Lower lobe of right lung (tissue), 2 donors: ENCODE measurements at places on chromosomes 7 and 10. TPM values are rescaled to one million over a fixed set of nuclear protein-coding genes. Genes with fewer than 3 reads are reported as not detected.

MRLN gene
- total RNA-seq: not detected

ASNS gene
- 25.3 TPM for total RNA-seq

DNA sequence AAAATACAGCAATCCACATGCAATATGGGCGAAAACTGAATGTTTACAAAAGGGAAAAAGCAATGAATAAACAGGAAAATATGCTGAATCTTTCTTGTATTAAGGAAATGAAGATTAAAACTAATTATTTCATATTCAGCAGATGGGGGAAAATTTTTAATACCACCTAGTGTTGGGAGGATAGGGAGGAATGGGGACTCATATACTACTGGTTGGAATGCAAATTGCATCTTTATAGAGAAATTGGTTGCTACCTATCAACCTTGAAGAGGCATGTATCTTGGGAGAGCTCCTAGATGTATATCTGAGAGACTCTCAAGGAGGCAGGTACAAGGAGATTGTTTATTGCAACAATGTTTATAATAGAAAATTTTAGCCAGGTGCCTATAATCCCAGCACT lies 101.4 kb downstream of the CREM start:
- DNase-seq: no peak

DNA sequence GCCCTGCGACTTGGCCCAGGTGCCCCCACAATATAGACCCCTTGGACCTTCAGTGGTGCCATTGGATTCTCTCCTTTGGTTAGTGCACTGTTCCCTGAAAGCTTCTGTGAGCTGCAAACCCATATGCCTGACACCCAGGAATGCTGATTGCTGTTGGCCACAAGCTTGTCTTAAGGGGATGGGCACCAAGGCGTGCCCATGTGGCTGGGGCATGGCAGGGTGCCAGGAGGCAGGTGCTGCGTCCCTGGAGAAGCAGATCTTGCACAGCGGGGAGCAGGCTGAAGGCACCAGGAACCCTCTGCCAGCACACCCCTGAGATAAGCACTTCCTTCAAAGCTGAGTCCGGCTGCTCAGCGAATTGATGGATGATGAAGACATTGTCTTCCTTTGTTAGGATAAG lies 411.8 kb downstream of the SDK1 start:
- peak; percentile 49 for DNase-seq

GRCh38 chr7:101885597-101885955 lies 68.2 kb downstream of the CUX1 start:
- DNase-seq: peak; percentile 44

DNA sequence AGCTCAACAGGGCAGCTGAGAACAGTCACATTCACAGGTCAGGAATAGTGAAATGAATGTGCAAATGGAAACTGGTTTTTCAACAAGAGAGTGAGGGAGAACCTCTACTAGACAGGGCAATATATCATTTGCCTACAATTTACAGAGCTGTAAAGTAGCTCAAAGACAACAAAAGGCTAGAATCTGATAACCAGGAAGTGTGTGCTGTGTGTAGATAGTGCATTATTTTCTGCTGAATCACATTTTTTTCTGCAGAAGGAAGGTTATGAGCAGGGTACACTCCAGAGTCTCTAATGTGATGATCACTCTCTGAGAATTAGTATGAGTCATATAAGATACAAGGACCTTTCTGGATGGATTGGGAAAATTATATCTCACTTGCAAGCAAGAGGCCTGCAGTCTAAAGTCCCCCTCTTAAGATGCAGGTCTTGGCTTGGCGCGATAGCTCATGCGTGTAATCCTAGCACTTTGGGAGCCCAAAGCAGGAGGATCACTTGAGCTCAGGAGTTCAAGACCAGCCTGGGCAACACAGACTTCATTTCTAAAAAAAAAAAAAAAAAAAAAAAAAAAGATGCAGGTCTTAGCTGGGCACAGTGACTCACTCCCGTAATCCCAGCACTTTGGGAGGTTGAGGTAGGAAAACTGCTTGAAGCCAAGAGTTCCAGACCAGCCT lies 59.9 kb upstream of the COBL start:
- DNase-seq: no peak

DNA sequence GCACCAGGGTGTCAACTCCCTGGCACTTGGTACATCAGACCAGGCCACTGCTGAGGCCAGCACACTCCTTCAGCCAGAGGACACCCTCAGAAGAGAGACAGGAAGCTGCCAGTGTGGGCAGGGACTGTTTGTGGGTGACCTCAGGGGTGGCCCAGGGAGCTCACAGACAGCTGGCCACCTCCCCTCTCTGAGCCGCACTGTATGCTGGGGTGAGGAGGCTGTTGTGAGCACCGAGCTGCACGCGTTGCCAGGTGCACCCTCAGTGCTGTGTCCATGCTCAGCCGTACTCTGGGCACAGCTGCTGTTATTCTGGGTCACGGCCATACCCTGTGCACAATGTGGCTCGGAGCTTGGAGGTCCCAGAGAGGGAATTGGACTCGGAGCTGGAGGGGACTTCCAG lies 61.5 kb upstream of the NANOS1 start:
- DNase-seq: no peak
